Activated T-cell treated with anti-CD3 and anti-CD28 coated beads for 1 hour (primary cell): ENCODE measurements at places on chromosomes 13 and 19.

GRCh38 chr13:20369886-20370361, 137.8 kb upstream of the GJB6 start:
- no peak for DNase-seq

- DNase-seq = peak; percentile 56
These were observed 3.0 kb downstream of the CNFN start for GRCh38 chr19:42386974-42387707.

DNA sequence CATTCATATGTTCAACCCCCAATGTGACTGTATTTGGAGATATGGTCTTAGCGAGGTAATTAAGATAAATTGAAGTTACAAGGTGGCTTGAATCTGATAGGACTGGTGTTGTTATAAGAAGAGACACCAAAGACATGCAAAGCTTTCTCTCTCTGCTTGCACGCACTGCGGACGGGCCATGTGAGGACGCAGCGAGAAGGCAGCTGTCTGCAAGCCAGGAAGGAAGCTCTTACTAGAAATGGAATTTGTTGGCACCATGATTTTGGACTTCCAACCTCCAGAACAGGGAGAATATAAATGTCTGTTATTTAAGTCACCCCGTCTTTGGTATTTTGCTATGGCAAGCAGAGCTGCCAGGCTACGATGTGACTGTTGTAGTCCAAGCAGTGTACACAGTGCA, 4.8 kb downstream of the DLEU7 start:
- DNase-seq = no peak

- DNase-seq = no peak
These were observed 20.9 kb downstream of the AP2A1 start for GRCh38 chr19:49787746-49788145.

GRCh38 chr13:45055902-45056648, 64.2 kb upstream of the GTF2F2 start:
- DNase-seq = no peak

GRCh38 chr19:918481-919198, 1.5 kb downstream of the KISS1R start:
- no peak for DNase-seq

DNA sequence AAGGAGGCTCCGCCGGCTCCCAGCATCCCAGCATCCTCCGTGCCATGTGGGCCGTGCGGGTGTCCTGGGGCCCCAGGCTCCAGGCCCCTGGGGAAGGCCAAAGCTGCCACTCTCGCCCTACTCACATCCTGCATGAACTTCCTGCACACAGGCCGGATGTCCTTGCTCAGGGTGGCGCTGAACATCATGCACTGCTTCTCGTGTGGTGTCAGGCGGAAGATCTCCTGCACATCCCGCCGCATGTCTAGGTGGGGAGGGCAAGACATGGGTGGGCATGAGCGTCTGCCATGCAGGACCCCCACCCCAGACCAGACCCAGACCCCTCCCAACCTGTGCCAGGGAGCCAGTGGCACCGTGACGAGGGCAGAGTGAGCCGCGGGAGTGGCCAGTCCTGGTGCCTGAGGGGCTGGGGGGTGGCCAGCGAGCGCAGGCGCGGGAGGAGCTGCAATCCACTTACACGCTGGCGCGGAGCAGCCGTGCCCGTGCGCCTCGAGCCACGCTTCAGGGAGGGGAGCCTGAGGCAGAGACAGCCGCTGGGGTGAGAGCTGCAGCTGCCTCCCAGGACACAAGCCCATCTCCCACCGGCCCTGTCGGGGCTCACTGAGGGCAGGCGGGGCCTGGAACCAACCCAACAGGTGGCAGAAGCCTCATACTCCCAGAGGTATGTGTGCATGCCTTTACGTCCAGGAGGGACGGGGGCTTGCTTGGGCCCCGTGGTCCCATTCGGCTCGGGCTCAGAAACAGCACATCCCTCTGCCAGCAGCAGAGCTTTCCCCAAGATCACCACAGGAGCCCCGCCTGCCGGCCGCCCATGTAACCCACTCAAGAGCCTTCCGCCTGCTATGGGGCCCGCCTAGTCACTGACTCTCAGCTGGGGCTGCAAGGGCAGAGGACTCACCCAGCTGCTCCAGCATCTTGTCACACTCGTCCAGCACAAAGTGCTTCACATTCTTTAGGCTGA, 8.8 kb downstream of the DDX39A start:
- DNase-seq = no peak

DNA sequence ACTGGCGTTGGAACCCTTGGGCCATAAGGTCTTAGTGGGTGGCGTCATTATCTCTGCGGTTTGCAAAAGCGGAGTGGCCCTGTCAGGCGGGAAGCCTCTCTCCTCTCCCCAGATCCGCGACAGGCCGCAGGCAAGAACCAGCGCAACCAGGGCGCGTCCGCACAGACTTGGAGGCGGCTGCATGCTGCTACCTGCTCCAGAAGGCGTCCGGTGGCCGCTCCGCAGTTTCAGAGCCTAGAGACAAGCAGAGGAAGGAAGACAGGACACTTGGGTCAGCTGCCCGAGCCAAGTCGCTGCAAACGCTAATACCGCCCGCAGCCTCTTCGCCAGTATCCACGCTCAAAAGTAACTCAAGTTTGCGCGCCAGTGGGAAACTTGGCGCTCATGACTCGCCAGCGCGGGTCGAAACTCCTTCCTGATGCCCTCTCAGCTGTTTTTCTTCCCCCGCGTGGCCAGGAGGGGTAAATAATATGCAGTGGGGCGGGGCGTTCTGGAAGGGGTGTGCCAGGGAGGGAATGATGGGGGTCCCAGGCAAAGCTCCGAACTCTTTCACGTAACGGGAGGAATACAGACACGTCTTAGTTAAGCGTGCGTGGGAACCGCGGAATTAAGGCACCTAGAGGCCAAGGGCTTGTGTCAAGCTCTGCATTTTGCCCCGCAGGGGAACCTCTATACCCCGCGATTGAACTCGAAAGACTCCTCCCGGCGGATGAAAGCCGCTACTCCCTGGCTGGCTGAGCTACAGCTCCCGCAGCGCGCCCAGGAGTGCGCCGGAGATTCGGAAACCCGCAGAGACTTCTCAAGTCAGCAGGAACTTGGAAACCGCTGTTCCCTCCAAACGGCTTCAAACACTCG, at the start of gene EDNRB:
Gene EDNRB (minus strand): TSS at position 441 of the 855 bp plus-strand sequence. CDS start 258 bp downstream, at position 183.
- DNase-seq = no peak

GRCh38 chr19:15144046-15144646, 36.9 kb downstream of the SYDE1 start:
- no peak for DNase-seq

GRCh38 chr19:2524840-2525723, 49.2 kb downstream of the GADD45B start:
- DNase-seq = no peak

DNA sequence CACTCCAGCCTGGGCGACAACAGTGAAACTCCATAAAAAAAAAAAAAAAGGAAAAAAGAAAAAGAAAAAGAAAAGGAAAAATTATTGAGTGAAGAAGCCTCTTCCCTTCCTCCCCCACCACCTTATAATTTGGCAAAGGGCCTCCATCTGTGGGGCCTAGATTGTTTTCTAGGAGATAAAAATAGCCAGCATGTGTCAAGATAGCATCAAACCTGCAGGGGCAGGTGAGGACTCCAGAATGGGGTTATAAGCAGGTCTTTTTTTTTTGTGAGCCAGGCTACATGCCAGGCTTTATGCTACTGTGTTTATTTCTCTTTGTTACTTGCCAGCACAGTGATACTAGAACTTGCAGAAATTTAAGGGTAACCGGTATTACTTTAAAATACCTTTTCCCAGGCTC, 11.7 kb upstream of the TRIM13 start:
- no peak for DNase-seq

GRCh38 chr19:398719-399118, 10.2 kb downstream of the C2CD4C start:
- no peak for DNase-seq

- DNase-seq = peak; percentile 47
These were observed 6.2 kb downstream of the MYO1F start for GRCh38 chr19:8571006-8571411.

DNA sequence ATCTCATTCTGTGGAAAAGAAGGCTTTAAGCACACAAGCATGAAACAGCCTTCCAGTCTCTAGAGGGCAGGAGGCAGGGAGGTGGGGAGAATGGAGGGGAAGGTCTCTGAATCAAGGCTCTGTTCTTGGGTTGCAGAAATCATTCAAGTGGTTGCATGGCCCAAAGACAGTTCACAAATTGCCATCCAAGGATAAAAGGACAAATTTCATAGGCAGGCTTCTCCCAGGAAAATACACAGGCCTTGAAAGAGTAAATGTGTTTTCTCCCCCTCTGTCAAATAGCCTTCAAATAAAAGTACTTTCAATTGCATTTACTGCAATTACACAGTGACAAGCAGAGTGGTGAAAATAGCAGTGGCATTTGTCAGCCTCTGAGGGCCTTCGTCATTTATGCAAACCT, 450.8 kb downstream of the DCT start:
- DNase-seq = no peak

DNA sequence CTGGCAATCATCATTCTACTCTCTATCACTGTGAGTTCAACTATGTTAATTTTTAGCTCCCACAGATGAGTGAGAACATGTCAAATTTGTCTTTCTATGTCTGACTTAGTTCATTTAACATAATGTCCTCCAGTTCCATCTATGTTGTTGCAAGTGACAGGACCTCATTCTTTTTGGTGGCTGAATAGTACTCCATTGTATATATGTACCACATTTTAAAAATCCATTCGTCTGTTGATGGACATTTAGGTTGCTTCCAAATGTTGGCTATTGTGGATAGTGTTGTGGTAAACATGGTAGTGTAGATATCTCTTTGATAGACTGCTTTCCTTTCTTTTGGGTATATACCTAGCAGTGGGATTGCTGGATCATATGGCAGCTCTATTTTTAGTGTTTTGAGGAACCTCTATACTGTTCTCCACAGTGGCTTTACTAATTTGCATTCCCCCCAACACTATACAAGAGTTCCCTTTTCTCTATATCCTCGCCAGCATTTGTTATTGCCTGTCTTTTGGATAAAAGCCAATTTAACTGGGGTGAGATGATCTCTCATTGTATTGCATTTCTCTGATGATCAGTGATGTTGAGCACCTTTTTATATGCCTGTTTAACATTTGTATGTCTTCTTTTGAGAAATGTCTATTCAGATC, 124.1 kb downstream of the PCCA start:
- no peak for DNase-seq

DNA sequence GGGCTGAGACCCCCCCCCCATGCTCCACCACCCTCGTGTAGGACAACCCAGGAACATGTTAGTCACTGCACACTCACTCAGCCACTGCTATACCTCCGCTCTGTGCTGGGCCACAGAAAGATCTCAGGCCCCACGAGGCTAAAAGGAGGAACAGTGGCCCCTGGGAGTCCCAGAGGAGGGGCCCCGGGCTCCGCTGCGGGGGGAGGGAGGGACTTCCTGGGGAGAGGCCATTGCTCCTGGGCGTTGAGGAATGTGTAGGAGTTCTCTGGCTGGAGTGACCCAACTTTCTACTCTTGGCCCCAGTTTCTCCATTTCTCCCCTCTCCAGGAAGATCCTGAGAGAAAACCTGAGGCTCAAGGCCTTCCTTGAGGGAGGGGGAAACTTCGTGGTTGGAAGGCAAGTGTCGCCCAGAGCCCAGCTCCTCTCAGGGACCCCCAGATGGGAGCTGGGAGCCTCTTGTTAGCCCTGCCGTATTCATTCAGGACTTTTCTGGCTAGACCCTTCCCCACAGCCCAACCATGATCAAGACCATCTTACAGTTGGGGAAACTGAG, 13.6 kb downstream of the ONECUT3 start:
- DNase-seq = no peak

DNA sequence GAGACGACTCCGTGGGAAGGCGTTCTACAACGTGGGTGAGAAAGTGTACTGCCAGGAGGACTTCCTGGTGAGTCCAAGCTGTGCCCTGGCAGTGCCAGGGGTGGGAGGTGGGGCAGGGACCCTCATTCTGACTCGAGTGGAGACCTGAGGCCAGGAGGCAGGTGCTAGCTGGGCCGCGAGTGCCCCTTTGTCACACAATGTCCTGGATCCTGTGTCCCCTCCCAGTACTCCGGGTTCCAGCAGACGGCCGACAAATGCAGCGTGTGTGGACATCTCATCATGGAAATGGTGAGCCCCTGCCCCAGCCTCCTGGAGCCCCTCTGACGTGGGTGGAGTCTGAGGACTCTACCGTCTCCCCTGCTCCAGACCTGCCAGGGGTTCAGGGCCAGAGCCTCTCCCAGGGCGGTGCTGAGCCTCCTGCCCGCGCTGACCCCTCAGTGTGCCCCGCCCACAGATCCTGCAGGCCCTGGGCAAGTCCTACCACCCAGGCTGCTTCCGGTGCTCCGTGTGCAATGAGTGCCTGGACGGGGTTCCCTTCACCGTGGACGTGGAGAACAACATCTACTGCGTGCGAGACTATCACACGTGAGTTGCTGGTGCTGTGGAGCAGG, 11.6 kb downstream of the WTIP start:
- no peak for DNase-seq

DNA sequence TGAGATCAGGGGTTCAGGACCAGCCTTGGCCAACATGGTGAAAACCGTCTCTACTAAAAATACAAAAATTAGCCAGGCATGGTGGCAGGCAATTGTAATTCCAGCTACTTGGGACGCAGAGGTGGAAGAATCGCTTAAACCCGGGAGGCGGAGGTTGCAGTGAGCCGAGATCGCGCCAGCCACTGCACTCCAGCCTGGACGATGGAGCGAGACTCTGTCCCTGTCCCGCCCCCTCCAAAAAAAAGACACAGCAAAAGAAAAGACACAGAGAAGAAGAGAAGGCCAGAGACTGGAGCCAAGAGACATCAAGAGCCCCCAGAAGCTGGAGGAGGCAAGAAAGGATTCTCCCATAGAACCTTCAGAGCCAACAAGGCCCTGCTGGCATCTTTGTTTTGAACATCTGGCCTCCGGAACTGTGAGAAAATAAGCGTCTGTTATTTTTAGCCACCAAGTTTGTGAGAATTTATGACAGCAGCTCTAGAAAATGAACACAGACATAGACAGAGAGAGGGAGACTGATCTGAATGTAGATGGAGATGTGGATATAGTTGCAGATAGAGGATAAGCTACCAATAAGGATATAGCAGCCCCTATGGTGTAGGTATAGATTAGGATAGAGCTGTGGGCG, 25.7 kb upstream of the PNMA8B start:
- no peak for DNase-seq

- peak; percentile 70 for DNase-seq
These were observed 5.7 kb downstream of the REX1BD start for GRCh38 chr19:18594096-18594823.

DNA sequence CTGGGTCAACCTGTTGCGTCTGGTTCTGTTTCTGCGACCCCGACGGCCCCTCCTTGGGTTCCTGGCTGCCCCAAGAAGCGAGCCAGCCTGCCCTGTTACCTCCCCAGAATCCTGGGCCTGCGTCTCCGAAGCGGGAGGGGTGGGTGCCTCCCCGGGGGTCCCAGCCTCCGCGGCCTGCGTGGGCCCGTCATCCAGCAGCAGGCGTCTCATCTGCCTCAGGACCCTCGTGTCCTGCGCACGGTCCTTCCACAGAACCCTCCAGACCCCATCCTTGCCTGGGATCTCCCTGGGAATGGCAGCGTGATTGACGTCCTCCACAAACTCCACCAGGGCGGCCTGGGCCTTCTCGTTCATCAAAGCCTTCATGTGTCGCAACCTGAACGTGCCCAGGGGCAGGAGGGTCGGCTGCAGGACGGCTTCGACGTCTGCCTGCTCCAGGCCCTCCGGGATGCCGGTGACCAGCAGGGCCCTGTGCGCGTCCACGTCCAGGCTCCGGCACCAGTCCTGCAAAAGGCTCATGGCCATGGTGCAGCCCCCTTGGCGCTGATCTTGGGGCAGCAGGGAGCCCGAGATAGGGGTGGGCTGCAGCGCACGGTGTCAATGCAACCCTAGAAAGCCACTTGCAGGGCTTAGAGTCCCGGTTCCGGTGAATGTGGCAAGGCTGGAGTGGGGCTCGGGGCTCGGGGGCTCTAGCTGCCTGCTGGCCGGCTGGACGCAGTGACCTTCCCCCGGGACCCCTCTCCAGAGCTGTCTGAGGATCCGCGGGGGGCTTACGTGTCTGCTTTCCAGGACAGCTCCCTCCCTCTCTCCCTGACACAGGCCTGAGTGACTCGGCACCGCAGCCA, 504 bp downstream of the PNMA8B start:
- no peak for DNase-seq
